Small intestine (tissue), 16 donors: ENCODE measurements at places on chromosomes 13 and 19.

DNA sequence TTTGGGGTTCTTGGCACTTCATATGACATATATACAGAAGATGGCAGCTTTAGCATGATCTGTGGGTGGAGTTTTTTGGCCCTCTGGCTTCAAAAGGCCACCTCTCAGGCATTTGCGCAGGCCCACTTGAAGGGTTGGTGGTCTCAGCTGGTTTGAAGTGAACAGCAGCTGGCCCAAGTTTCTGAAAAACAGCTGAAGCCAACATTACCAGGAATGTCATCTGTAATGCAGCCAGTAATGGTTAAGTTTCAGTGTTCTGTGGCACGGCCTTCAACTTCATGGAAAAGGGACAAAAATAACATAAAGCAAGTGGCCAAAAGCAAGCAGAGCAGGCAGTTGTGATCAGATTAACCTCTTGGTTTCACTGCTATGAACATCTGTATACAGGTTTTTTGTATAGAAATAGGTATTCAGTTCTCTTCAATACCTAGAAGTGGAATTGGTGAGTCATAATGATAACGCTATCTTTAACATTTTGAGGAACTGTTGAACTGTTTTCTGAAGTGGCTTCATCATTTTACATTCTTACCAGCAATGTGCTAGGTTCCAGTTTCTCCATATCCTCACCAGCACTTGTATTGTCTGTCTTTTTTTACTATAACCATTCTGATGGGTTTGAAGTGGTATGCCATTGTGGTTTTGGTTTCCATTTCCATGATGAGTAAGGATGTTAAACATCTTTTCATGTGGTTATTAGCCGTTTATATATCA is 245.4 kb downstream of the SHISA2 start:
- no peak for DNase-seq

GRCh38 chr13:40433577-40433976 is 232.9 kb downstream of the FOXO1 start:
- peak; percentile 42 for DNase-seq

GRCh38 chr13:32659736-32660135 is 73.5 kb downstream of the PDS5B start:
- no peak for DNase-seq

DNA sequence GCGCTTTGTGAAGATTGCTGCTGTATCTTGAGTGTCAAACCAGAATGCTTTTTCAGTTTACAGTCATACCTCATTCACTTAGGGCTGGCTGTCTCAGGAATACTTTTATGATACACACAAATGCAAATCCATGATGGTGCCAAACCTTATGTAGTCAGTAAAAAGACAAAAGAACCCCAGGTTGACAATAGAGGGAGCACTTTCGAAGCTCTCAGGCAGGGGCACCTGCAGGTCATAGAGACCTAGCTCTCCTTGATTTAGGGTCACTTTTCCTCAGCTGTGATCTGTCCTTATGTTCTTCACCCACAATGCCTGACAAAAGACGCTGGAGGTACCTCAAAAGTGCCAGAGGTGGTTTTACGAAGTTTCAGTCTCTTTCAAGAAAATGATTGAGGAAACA is 172.2 kb downstream of the DNAJC15 start:
- DNase-seq, result no peak

DNA sequence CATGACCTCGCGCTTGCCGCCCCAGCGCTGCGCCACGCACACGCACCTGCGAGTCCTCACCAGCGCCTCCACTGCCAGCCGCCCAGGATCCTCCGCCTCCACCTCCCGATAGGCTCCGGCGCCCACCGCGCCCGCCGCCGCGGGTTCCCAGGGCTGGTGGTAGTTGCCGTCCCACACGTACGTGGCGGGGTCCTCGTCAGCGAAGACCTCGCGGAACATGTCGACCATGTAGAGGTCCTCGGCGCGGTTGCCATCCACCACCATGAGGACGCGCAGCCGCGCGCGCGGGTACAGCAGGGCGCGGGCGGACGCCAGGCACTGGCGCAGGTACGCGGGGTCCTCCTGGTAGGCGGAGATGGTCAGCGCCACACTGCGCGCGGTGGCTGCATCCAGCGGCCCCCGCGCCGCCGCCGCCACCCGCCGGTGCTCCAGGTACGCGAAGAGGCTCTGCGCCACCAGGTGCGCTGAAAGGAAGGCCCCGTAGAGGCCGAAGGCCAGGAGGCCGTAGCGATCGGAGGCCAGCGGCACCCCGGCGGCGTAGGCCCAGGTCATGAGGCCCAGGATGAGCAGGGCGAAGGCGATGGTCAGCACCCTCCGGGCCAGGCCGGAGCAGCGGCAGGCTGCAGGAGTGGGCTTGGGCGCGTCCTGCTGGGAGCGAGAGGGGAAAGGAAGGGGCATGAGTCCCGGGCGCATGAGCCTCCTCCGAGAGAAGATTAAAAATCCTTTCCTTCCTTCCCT is 4.4 kb downstream of the HAS1 start:
- DNase-seq, result no peak
